LNCaP clone FGC (cell line): ENCODE measurements at places on chromosomes 11 and 22.
A peak's percentile ranks its signal among the peaks of the same experiment; 100 is the strongest.

- DNase-seq, result peak; percentile 69
Measured at GRCh38 chr11:101091781-101092180, 37.8 kb downstream of the PGR start.

DNA sequence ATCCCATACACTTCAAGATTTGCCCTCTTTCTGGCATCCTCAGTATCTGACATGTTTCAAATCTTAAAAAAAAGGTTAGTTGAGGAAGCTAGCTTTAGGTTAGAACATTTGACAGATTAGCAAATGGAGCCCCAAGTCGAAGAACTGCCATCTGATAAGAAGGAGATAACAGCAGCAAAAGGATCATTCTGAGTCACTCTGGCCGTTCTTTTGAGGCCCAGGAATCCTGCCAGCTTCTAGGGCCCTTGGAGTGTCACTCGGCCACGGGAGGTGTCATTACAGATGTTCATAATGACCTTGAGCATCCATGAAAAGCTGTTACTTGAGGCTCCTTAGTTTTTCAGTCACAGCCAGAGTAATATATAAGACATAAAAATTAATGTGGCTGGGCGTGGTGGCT, 132.1 kb upstream of the RASSF10 start:
- DNase-seq, result no peak

GRCh38 chr22:36439481-36440271, 41.8 kb downstream of the TXN2 start:
- DNase-seq, result no peak

- DNase-seq, result no peak
Measured at GRCh38 chr22:43840431-43840830, 21.9 kb downstream of the SULT4A1 start.

- no peak for DNase-seq
Measured at GRCh38 chr11:103887001-103887658, 149.3 kb upstream of the DDI1 start.

DNA sequence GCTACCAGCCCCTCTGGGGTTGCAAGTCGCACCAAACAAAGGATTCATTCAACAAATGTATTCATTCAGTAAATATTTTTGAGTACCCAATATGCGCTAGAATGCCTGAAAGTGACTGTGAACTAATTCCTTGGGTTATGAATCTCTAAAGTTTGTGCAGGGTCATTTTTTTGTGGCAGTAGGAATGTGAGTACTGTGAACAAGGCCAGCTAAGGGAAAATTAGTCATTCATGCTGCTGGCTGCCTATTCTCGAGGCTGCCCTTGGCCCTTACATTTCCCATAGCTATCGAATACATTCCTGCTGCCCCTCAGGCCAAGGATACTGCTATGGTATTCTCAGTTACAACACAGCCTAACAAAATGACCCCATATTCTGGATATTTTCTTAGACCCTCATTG, 141.6 kb downstream of the TRPC6 start:
- DNase-seq, result no peak

DNA sequence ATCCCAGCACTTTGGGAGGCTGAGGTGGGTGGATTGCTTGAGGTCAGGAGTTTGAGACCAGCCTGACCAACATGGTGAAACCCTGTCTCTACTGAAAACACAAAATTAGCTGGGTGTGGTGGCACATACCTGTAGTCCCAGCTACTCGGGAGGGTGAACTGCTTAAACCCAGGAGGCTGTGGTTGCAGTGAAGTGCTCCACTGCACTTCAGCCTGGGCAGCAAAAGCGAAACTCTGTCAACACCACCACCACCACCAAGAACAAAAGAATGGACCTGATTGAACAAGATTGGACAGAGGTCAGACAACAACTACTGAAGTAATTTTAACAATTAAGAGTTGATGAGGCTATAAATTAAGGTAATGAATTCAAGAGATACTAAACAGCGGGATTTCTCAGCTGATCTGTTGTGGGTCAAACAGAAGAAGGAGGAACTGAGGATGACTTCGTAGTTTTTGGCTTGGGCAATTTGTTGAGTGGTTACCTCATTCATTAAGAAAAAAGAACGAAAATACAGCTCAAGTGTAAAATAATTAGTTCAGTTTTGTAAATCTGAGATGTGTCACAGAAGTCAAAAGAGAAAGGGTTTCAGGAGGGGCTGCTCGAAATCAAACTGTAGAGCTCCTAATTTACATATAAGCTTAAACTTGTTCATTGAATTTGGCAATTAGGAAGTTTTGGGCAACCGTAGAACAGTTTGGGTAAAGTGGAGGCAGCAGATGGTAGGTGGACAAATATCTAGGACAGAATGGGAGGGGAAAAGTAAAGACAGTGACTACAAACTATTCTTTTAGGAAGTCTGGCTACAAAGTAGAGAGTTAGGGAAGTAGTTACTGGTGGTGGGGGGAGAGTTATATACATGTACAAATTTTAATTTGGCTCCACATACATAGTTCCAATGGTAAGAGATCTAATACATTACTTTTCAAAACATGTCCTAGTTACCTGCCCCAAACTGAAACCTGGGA, 4.5 kb downstream of the IL18 start:
- DNase-seq, result no peak

GRCh38 chr22:21947040-21948014, 5.3 kb downstream of the PPM1F start:
- no peak for DNase-seq

DNA sequence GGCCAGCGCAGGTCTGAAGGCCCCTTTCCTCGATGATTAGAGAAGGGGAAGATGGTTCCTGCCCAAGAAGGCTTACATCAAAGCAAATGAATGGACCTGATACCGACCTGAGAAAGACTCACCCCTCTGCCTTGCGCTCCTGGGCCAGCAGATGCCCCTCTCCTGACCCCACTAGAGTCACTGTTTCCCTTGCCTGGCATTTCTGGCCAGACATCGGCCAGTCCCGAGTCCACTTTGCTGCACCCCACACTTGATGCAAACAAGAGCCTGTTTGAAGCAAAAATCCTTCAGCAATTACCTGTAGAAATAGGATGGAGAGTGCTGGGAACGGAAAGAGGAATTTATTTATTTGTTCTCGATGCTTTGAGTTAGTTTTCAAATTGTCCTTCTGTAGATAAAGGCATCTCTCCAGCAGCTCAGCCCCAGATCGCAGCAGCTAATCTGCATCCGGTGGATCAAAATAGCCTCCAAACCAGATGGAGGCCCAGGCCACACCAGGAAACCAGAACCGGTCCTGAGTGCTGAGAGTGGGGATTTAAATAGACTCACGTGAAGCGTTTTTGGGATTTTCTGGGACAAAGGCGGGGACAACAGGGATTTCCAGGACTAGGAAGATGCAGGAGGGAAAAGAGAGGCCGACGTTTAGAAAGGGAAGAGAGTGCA, 148.6 kb downstream of the TRIM29 start:
- no peak for DNase-seq

DNA sequence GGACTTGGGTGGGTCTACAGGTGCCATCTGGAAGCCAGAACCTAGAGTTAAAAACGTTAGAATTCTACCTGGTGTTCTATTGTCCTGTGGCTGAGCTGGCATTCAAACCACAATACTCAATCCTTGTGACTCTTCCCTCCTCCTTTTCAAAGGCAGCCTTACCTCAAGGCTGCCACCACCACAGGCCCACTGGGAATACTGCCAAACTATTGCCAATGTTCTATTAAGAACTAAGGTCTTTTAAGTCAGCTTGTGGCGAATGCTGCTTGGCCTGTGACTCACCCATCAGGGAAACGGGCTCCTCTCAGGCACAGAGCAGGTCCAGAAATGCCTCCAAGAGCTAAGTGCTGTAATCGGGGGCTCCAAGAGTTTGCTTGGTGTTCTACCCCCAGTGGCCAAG, 1008.4 kb downstream of the JRKL start:
- no peak for DNase-seq

DNA sequence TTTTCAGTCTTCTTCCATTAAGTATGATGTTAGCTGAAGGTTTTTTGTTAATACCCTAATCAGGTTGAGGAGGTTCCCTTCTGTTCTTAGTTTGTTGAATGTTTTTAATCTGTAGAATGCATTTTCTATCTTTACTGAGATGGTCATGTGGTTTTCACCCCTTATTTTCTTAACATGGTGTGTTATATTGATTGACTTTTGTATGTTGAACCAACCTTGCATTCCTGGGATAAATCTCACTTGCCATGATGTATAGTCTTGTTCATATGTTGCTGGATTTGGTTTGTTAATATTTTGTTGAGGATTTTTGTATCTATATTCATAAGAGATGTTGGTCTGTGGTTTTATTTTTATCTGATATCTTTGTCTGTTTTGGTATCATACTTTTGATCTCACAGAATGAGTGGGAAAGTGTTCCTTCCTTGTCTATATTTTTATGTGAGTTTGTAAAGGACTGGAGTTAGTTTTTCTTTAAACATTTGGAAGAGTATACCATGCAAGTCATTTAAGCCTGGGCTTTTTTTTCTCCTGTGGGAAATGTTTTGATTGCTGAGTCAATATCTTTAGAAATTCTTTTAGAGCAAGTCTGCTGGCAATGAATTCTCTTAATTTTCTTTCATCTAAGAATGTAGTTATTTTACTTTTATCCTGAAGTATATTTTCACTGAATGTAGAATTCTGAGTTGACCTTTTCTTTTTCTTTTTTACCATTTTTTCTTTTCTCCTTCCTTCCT, 5.5 kb upstream of the P4HA3 start:
- DNase-seq, result no peak

GRCh38 chr11:72232260-72233055, 7.9 kb downstream of the INPPL1 start:
- DNase-seq, result no peak

GRCh38 chr22:42152661-42153270, 22.2 kb upstream of the CYP2D6 start:
- no peak for DNase-seq

GRCh38 chr11:128604723-128605122, 17.4 kb upstream of the ETS1 start:
- no peak for DNase-seq

DNA sequence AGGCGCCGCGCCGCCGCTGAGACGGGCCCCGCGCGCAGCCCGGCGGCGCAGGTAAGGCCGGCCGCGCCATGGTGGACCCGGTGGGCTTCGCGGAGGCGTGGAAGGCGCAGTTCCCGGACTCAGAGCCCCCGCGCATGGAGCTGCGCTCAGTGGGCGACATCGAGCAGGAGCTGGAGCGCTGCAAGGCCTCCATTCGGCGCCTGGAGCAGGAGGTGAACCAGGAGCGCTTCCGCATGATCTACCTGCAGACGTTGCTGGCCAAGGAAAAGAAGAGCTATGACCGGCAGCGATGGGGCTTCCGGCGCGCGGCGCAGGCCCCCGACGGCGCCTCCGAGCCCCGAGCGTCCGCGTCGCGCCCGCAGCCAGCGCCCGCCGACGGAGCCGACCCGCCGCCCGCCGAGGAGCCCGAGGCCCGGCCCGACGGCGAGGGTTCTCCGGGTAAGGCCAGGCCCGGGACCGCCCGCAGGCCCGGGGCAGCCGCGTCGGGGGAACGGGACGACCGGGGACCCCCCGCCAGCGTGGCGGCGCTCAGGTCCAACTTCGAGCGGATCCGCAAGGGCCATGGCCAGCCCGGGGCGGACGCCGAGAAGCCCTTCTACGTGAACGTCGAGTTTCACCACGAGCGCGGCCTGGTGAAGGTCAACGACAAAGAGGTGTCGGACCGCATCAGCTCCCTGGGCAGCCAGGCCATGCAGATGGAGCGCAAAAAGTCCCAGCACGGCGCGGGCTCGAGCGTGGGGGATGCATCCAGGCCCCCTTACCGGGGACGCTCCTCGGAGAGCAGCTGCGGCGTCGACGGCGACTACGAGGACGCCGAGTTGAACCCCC, 798 bp downstream of the BCR start:
- DNase-seq, result no peak

DNA sequence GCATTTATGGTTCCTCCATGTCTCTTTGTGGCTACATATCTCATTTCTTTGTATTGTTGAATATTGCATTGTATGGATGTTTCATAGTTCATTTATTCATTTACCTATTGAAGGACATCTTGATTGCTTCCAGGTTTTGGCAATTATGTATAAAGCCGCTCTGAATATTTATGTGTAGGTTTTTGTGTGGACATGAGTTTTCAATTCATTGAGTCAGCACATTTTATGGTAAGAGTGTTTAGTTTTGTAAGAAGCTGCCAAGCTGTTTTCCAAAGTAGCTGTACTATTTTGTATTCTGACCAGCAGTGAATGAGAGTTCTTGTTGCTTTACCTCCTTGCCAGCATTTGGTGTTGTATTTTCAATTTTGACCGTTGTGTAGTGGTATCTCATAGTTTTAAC, 39.2 kb downstream of the KDM2A start:
- no peak for DNase-seq

DNA sequence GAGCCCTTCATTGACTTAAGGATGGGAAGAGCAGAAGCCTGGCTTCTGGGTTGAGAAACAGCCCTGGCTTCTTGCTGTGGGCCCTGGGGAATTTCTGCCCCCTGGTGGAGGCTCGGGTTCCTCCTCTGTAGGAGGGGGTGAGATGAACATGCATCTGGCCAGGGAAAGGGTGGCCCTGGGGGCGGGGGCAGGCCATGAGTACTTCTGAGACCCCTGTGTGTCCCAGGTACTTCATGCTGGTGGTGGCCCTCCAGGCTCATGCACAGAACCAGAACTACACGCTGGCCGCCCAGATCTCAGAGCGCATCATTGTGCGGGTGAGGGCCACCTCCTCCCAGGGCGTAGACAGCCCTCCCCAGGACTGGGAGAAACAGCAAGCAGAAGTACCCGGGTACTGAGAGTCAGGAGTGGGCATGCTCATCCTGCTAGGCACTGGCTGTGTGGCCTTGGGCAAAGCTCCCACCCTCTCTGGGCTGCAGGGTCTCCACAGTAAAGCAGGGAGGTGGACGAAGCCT, 15.8 kb downstream of the TMEM258 start:
- peak; percentile 6 for DNase-seq

- no peak for DNase-seq
Measured at GRCh38 chr11:19455731-19456130, 215.0 kb upstream of the E2F8 start.

- DNase-seq, result no peak
Measured at GRCh38 chr11:120021391-120021953, 116.4 kb downstream of the TRIM29 start.

- no peak for DNase-seq
Measured at GRCh38 chr11:68118706-68119448, 2.3 kb downstream of the CHKA start.

- no peak for DNase-seq
Measured at GRCh38 chr22:46747646-46748045, 9.6 kb upstream of the CERK start.

DNA sequence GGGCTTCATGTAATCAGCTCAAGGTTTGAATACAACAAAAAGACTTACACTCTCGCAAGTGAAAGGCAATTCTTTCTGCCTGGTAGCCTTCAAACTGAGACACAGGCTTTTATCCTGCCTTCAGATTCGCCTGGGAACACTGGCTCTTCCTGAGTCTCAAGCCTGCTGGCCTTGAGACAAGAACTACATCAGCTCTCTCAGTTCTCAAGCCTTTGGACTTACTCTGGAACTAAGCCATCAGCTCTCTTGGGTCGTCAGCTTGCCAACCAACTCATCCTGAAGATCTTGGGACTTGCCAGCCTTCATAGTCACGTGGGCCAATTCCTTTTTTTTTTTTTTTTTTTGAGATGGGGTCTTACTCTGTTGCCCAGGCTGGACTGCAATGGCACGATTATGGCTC, 35.7 kb upstream of the LRRC10B start:
- peak; percentile 91 for DNase-seq
